ENCODE measurements at places on chromosomes 1 and 21. TPM values are rescaled to one million over a fixed set of nuclear protein-coding genes. Genes with fewer than 3 reads are reported as not detected.

DNA sequence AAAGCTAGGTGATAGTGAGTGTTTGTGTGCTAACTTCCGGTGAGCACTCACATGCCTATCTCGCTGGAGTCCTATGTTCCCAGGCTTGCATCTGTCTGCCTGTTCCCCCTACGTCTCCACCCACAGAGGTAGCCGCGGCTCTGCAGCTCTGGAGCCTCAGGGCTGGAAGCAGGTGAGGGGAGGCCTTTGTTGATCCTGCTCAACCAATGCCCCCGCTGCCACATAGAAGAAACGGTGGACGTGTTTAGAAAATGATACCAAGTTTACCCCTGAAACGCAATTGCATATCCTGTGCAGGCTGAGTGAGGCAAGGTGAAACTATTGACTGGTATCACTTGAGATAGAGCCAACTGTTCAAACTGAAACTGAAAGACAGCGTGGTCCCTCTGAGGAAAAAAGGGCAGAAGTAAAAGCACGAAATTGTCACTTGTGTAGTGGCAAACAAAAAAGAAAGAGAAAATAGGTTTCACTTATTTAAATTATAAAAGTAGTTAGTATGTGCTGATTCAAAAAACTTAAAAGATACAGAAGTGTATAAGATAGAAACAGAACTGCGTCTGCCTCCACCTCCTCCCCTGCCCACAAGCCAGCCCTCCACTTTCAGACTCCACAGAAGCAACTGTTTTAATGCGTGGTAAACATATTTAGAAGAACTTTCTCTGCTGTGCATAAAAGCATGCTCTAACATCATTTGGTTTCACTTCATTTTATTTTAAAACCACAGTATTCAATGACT, 38.6 kb upstream of the ETS2 start:
- no peaks in the 10 kb centered on the region for H3K36me3 ChIP-seq
- H3K4me1 ChIP-seq: peaks cover 31% of the 10 kb centered on the region
- H3K27ac ChIP-seq: peak overlapping the region; percentile 49
- no peaks in the 10 kb centered on the region for H3K27me3 ChIP-seq
- peak; percentile 51 for DNase-seq

DNA sequence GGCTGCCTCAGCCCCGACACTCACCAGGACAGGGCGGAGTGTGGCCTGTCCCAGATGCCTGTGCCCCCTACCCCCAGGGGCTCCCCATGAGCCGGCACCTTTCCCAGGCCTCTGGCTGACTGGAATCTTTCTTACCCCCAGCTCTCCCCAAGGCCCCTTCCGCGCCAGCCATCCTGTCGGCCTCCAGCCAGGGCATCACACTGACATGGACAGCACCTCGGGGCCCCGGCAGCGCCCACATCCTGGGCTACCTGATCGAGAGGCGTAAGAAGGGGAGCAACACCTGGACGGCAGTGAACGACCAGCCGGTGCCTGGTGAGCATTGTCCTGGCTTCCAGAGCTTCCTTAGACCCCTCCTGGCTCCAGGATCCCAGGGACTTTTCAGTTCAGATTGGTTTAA, 26.5 kb downstream of the IGFN1 start:
- no peak overlapping the region for H3K4me3 ChIP-seq
- H3K27me3 ChIP-seq: peaks cover 44% of the 10 kb centered on the region
- no peak overlapping the region for H3K27ac ChIP-seq
- no peaks in the 10 kb centered on the region for H3K36me3 ChIP-seq
- DNase-seq: no peak

DNA sequence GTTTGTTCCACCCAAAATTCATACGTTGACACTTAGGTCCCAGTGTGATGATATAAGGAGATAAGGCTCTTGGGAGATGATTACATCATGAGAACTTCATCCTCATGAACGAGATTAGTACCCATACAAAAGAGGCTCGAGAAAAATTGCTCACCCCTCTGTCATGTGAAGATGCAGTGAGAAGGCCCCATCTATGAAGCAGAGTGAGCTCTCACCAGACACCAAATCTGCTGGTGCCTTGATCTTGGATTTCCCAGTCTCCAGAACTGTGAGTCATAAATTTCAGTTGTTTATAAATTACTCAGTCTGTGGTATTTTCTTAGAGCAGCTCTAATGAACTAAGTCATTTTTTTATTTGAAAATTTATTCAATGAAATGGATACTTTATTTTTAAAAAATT, 42.6 kb upstream of the USP25 start:
- H3K27ac ChIP-seq: no peak overlapping the region
- H3K36me3 ChIP-seq: no peaks in the 10 kb centered on the region
- no peak overlapping the region for H3K4me3 ChIP-seq
- no peaks in the 10 kb centered on the region for H3K27me3 ChIP-seq
- no peak for DNase-seq

DNA sequence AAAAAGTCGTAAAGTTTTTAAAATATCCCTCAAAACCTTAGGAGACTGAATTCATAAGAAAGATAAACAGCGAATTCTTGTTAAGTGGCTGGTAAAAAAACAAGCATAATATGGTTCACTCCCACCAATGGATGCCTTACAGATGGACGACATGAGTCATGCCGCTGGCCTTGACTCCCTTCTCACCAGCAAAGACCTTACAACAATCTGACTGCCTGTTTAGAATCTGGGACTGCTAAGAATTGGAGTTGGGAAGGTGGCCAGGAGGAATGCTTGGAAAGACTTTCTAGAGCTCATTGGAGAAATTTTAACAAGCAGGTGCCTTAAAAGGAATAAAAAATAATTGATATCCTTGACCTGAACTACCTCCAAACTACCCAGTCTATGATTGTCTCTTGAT, 206.9 kb upstream of the FMN2 start:
- H3K4me3 ChIP-seq: no peak overlapping the region
- H3K27ac ChIP-seq: no peak overlapping the region
- no peaks in the 10 kb centered on the region for H3K27me3 ChIP-seq
- no peaks in the 10 kb centered on the region for H3K4me1 ChIP-seq

DNA sequence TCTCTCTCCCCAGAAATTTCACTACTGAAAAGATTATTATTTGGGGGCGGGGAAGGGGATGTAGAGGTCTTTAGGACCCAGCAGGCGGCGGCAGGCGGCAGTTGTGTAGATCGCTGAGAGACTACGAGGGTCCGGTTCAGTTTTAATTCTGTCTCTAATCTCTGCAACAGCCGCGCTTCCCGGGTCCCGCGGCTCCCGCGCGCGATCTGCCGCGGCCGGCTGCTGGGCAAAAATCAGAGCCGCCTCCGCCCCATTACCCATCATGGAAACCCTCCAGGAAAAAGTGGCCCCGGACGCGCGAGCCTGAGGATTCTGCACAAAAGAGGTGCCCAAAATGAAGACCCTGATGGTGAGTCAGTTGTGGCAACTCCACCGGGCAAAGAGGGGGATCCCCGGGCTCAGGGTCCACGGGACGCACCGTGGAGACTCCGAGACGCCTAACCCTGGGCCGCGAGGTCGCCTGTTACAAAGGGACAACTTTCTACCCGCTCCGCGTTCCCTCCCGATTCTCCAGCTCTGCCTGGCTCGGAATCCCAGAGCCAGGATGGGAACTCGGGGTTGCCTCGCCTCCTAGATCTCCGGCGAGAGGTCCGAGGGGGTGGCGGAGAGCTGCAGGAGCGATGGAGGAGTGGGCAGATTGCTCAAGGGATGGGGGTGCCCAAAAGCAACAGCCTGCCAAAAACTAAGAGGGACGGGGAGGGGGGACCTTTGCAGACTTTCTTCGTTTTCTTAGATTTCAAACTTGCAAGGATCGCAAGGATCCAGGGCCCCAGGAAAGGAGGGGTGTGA, at the start of gene ST6GALNAC5:
Gene ST6GALNAC5, plus strand, starts transcription at position 139 of the 789 bp plus-strand sequence.
- no peaks in the 10 kb centered on the region for H3K36me3 ChIP-seq
- no peak within 1 kb of the TSS for H3K4me3 ChIP-seq
- no peak for DNase-seq
- H3K27ac ChIP-seq: no peak within 1 kb of the TSS

DNA sequence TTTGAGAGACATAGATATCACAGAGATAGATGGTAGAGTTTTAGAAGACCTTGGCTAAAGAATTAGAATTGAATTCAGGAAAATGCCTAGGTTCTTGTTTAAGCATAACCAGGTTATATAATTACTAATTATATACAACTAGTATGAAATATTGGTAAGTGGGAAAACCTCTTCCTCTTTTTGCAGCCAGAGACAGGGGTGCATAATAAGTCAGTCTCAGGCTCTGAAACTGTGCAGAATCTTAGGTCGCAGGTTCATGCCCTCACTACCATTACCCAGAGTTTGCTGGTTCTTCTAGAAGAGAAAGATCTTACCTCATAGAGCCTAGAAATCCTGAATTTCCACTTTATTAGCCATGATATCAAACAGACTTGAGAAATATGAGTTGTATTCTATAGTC, 183.3 kb downstream of the NEK7 start:
- H3K4me1 ChIP-seq: no peaks in the 10 kb centered on the region
- no peak overlapping the region for H3K4me3 ChIP-seq
- no peak overlapping the region for H3K27ac ChIP-seq
- no peaks in the 10 kb centered on the region for H3K27me3 ChIP-seq
- no peaks in the 10 kb centered on the region for H3K36me3 ChIP-seq

- H3K4me1 ChIP-seq: no peaks in the 10 kb centered on the region
- no peak for DNase-seq
- H3K27me3 ChIP-seq: no peaks in the 10 kb centered on the region
- no peak overlapping the region for H3K27ac ChIP-seq
Measured at GRCh38 chr1:235858766-235859165, 7.9 kb downstream of the LYST start.

- no peaks in the 10 kb centered on the region for H3K4me1 ChIP-seq
- H3K27me3 ChIP-seq: peaks cover 2% of the 10 kb centered on the region
- no peaks in the 10 kb centered on the region for H3K36me3 ChIP-seq
- no peak overlapping the region for H3K27ac ChIP-seq
- no peak for DNase-seq
- no peak overlapping the region for H3K4me3 ChIP-seq
Measured at GRCh38 chr1:205989786-205990185, 13.4 kb downstream of the RAB7B start.

DNA sequence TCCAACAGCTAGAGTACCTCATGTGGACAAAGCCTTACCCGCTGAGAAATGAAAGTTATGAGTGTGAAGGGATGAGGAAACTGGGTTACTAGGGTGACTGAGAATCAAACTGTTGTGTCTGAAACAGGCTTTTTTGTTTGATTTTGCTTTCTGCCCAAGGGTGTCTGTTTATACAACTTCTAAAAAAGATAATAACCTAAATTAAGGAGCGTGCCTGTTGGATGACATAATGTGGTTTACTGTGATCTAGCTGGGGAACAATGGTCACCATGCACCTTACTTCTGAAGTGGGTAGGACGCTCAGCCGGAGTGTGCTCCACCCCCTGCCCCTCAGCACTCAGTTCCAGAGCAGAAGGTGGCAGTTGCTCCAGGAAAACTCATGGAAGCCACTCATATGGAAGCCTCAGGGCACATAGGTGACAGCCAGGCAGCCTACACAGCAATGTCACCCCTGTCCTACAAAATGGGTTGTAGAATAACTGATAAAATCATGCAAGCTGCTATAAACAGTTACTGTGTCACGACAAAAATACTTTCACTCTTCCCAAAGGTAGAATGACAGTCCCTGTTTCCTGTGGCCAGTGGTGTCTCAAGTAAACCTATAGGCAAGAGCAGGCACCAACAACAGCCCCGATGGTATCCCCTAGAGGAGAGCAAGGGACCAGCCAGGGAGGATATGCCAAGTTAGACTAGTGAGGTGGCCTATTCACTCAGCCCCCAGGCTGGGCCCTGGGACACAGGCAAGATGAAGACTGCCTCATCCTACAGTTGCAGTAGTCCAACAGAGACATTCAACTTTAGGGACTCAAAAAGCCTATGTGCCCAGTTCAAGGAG, 29.3 kb downstream of the SIPA1L2 start:
- no peak for DNase-seq
- peaks cover 6% of the 10 kb centered on the region for H3K4me1 ChIP-seq
- H3K4me3 ChIP-seq: no peak overlapping the region
- H3K27me3 ChIP-seq: no peaks in the 10 kb centered on the region
- H3K36me3 ChIP-seq: no peaks in the 10 kb centered on the region
- no peak overlapping the region for H3K27ac ChIP-seq

Gene PCAT6
- 0.24 TPM for total RNA-seq

Gene TRIM67
- not detected for total RNA-seq

Gene HOOK1
- 0.20 TPM for total RNA-seq

Gene SOX13
- total RNA-seq: 28.9 TPM

Gene MANEAL
- total RNA-seq: 36.5 TPM

Gene CFAP107
- total RNA-seq: not detected

Gene CLCA1
- not detected for total RNA-seq

Gene CAMK1G
- total RNA-seq: not detected
